ENCODE measurements at places on chromosomes 12 and 14. TPM values are rescaled to one million over a fixed set of nuclear protein-coding genes. Genes with fewer than 3 reads are reported as not detected.

The MGAT4C gene
- total RNA-seq: 15.8 TPM

The C1S gene
- total RNA-seq: 34.4 TPM

The TAS2R13 gene
- total RNA-seq: 7.3 TPM

DNA sequence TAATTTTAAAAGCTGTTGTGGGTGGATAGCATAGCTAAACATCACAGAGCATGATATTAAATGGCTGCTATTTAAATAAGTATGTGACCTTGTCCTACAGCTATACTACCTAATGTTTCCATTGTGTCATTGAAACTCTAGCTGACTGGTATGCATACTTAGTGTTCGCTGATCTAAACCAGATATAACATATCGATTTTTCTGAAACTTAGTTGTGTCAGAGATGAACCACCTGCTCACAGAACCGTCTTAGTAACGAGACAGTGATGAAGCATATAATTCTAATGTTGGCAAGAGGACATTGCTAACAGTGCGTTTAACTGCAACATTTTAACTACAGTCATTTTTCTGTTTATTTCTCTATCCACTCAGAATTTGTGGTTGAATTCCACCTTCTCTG is 36.1 kb upstream of the NUAK1 start:
- DNase-seq: no peak

- DNase-seq: no peak
These were observed 22.6 kb upstream of the SLC10A1 start for GRCh38 chr14:69819607-69820006.

DNA sequence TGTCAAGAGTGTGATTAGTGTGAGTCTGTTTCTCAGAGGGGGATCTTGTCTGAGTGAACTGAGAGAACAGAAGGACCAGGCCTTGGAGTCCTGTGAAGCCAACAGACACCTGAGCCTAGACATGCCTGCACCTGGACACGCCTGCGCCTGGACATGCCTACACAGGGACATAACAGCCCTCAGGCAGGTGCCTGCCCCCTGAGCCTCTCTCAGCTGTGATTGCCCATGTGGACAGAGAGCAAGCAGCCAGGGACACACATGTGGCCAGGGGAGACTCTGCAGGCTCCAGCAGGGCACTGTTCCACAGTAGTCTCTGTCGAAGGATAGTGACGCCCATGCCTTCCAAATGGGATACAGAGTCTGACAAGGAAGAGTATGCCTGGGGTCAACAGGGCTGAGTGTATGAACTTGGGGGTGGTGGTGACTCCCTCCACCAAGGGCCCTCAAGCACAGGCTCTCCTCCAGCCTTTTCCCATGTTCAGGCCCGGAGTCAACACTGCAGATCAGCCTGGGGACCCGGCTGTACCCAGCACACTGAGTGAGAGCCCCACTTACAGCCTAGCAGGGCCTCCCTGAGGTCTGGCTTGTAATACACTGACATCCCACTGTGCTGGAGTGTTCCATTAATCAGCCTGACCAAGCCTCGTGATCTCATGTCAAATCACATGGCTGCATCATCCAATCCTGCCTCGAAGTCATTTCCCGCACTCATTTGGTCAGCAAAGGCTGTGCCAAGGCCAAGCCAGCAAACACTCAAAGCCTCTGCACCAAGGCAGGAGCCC is 173.0 kb downstream of the CALM1 start:
- no peak for DNase-seq

DNA sequence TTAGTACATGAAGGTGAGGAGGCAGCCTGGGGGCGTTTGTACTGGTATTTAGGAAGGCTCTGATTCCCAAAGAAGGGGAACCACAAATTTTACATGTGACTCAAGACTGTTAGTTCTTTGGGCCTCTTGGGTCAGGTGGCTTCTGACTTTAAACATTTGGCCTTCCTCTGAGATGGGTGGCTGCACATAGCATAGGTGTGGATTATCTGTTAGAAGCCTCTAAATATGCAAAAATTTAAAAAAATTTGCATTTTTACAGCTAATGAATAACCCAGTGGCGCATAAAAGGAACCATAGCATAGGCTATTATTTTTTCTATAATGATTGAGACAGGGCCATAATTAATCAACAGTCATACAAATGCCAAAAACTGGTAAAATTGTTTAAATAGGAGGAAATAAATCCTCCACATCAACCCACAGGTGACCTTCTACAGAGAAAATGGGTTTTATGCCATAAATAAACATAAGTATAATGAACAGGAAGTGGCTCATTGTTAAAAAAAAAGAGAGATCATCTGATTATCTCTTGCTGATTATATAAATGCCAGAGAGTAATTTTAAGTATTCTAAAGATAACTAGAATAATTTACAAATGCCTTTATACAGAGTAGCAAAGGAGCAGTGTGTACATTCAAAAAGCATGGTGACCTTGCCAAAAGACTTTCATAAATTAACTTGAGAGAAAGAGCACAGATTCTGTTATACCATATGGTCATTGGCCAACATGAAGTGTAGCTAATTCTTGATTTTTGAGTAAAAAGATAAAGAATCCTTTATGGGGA is 284.2 kb upstream of the ATP2B1 start:
- no peak for DNase-seq

GRCh38 chr14:97456958-97457357 is 659.8 kb downstream of the VRK1 start:
- DNase-seq: no peak

- DNase-seq: no peak
These were observed 14.7 kb downstream of the ITGA5 start for GRCh38 chr12:54404061-54405004.
